IPS-NIHi11 (cell line): ENCODE measurements at places on chromosomes 6 and 20.

DNA sequence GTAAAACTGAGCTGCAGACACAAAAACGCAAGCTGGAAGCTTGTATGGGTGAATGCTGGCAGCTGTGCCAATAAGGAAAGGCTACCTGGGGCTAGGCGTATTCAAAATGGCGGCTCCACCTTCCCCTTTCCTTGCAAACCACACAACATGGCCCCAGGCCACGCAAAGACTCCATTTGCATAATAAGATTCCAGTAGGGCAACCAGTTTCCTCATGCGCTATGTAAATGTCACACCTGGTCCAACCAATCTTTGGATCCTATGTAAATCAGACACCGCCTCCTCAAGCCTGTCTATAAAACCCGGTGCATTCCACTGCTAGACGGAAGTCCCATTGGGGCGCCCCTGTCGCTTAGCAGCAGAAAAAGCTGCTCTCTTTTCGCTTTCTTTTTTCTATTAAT lies 505.9 kb upstream of the BTBD3 start:
- DNase-seq, result peak; percentile 10

DNA sequence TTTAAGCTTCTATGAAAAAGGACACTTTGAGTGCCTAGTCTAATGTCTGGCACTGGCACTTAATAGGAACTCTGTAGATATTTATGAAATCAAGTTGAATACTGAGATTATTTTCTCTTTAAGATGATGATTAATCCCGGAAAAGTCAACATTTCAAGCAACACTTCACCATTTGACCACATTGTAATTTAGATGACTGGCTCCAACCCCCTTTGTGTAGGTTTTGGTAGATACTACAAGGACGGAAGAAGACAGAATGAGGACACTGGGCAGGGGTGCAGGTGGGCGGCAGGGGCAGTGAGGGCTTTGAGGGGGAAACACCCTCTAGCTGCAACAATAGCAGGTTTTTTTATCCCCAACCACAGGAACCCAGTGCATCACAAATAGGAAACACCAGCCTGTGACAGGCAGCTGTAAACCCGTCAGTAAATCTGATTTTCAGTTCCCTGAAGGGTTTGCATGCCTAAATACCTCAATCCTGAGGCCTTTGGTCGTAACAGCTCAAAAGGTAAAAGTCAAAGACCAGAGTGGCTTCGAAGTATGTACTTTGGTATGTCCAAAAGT lies 4.6 kb downstream of the DTNBP1 start:
- DNase-seq, result peak; percentile 28

GRCh38 chr6:159102373-159103160 lies 57.8 kb upstream of the TAGAP start:
- no peak for DNase-seq

GRCh38 chr6:71012866-71013469 lies 56.1 kb upstream of the B3GAT2 start:
- peak; percentile 70 for DNase-seq

- DNase-seq, result no peak
These were observed 99.3 kb upstream of the ARMC2 start for GRCh38 chr6:108748959-108749358.

- DNase-seq, result peak; percentile 83
These were observed 46.2 kb downstream of the SLC22A23 start for GRCh38 chr6:3410385-3411360.

- no peak for DNase-seq
These were observed 9.8 kb upstream of the ZFP64 start for GRCh38 chr20:52201395-52201794.
